T-cell (primary cell): ENCODE measurements at places on chromosomes 7 and 10.

- H3K27me3 ChIP-seq, result peaks cover 67% of the 10 kb centered on the region
- no peak overlapping the region for H3K27ac ChIP-seq
- no peak for DNase-seq
These were observed 13.7 kb upstream of the HOXA13 start for GRCh38 chr7:27213433-27214238.

DNA sequence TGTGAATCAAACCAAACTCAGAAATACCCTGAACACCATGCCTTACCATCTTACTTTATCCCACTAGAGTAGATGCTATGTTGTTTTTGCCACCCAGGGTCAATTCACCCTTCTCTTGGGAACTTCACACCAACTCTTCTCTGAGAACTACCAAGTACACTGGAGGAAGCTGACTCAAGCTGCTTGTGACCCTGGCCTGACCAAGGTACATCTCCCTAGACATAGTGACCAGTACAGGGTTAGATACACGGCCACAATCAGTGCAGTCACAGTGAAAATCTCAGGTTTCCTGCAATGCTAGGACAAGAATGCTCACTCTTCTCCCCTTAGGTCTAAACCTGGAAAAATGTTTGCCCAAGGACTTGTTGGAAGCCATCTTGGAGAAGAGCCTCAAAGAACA is 31.8 kb downstream of the EZH2 start:
- DNase-seq, result no peak
- H3K4me1 ChIP-seq, result peaks cover 9% of the 10 kb centered on the region
- no peak overlapping the region for H3K27ac ChIP-seq
- H3K4me3 ChIP-seq, result no peak overlapping the region

- H3K4me1 ChIP-seq, result no peaks in the 10 kb centered on the region
- no peaks in the 10 kb centered on the region for H3K27me3 ChIP-seq
- no peak overlapping the region for H3K27ac ChIP-seq
- peaks cover 3% of the 10 kb centered on the region for H3K36me3 ChIP-seq
- DNase-seq, result no peak
These were observed 18.6 kb upstream of the ASCC1 start for GRCh38 chr10:72234560-72235095.

DNA sequence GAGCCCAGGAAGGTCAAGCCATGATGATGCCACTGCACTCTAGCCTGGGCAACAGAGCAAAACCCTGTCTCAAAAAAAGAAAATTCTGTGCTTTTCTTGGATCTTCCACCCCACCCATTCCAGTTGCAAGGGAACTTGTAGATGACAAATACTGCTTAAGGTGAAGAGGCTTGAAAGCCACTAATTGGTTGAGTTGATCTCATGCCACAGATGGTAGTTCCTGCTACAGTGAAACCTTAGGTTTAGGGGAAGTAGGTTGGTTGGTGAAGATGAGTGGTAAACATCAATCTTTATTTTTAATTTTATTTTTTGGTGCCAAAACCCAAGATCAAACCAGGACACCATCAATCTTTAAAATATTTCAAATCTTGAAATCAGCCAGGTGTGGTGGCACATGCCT is 2.9 kb upstream of the GDI2 start:
- H3K4me1 ChIP-seq, result peaks cover 24% of the 10 kb centered on the region
- peak overlapping the region; percentile 51 for H3K27ac ChIP-seq
- no peaks in the 10 kb centered on the region for H3K27me3 ChIP-seq
- no peaks in the 10 kb centered on the region for H3K36me3 ChIP-seq
- H3K4me3 ChIP-seq, result no peak overlapping the region
- no peak for DNase-seq

DNA sequence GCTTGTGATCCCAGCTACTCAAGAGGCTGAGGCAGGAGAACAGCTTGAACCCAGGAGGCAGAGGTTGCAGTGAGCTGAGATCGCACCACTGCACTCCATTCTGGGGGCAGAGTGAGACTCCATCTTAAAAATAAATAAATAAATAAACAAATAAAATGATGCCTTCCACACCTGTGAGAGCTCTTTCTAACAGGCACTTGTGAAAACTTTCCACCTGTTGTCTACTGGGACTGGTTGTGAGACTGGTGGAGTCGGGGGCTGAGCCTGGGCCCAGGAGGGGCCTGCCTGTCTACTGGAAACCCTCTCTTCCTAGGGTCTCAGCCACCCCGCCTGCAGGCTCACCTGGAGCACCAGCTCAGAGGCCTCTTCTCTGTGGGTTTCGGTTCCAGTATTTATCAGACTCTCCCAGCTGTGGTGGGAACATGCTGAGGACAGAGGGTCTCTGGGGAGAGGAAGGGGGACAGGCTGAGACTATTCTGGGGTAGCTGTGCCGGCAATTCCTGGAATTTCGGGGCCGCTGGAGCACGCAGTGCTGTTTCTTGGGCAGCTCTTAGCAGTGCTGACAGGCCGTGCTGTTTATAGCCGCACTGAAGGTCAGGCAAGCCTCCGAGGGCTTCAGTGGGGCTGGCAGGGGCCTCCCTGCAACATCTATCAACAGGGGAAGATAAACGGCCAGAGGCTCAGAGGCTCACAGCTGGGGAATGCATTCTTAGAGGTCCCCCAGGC is 3.8 kb downstream of the LDB3 start:
- H3K4me3 ChIP-seq, result no peak overlapping the region
- H3K36me3 ChIP-seq, result no peaks in the 10 kb centered on the region
- no peaks in the 10 kb centered on the region for H3K4me1 ChIP-seq

DNA sequence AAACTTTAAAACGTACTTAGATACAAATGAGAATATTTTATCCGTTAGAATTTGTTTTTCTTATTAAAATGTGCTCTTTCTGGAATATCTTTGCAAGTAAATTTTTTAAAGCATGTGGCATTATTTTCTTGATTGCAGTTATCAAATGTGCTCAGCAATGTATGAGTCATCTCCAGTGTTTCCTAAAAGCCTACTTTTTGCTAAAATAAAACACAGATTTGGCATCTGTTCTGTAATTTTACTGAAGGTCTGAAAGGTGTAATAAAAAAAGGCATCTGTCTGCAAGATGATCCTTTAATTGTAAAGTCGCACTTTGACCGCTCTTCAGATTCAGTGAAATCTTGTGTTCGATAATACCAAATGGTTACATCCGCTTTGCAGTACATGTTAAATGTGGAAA is 3.4 kb downstream of the GNAT3 start:
- no peaks in the 10 kb centered on the region for H3K4me1 ChIP-seq
- no peak for DNase-seq
- no peaks in the 10 kb centered on the region for H3K36me3 ChIP-seq
- no peak overlapping the region for H3K4me3 ChIP-seq
- no peaks in the 10 kb centered on the region for H3K27me3 ChIP-seq
- no peak overlapping the region for H3K27ac ChIP-seq

- no peaks in the 10 kb centered on the region for H3K4me1 ChIP-seq
- no peak overlapping the region for H3K27ac ChIP-seq
- no peaks in the 10 kb centered on the region for H3K27me3 ChIP-seq
- DNase-seq, result no peak
- no peaks in the 10 kb centered on the region for H3K36me3 ChIP-seq
- no peak overlapping the region for H3K4me3 ChIP-seq
These were observed 162.7 kb downstream of the AVL9 start for GRCh38 chr7:32658034-32658433.

DNA sequence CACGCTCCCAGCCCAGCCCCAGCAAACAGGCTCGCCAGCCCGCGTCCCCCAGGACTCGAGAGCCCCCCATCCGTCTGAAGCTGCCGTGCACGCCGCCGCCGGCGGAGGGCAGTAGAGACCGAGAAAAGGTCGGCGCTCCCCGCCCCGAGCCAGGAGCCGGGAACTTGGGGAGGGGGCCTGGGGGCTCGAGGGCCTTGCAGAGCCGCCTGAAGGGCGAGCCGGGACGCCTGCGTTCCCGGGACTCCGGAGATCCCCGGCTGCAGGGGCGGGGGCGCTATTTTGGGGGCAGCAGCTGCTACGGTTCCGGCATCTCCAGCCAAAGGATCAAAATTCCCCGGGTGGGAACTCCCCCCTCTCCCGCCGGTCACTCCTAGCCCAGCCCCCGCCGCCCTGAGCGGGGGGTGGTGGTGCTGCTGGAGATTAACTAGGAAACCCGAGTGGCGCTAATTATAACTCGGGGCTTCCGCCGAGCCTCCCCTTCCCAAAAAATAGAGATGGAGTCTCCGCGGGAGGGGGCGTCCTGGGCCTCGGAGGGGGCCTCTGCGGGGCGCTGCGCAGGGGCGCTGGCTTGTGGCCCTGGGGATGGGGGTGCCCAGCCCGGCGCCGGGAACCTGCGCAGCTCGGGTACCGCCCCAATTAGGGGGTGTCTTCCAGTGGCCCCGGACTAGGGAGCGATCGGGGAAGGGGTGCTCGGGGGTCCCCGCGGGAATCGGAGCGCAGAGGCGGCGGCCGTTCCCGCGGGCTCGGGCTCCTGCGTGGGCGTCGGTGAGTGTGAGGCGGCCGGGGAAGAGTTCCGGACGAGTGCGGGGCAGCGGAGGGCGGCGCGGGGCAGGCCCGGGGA is 608 bp downstream of the ACHE start:
- H3K4me3 ChIP-seq, result peak overlapping the region; percentile 53
- DNase-seq, result no peak
- H3K27ac ChIP-seq, result no peak overlapping the region
- peaks cover 90% of the 10 kb centered on the region for H3K27me3 ChIP-seq

- H3K4me1 ChIP-seq, result no peaks in the 10 kb centered on the region
- no peak for DNase-seq
- no peaks in the 10 kb centered on the region for H3K36me3 ChIP-seq
- no peak overlapping the region for H3K4me3 ChIP-seq
- peaks cover 3% of the 10 kb centered on the region for H3K27me3 ChIP-seq
- H3K27ac ChIP-seq, result no peak overlapping the region
These were observed 261.4 kb downstream of the GRID1 start for GRCh38 chr10:86105181-86105580.

DNA sequence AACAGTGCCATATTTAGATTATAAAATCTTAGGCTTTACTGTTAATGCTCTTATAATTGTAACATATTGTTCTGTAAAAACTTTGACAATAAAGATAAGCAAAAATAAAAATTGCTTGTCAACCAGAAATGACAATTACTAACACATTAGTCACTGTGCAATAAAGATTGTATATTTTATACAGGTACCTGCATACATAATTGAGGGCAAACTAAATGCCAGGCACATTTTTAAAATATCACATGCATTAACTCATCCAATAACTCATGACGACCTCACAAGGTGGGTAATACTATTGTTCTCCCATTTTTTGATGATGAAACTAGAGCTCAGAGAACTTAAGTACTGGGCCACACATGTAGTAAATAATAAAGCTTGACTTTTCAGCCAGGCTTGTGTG is 1020.2 kb upstream of the C7orf33 start:
- H3K27ac ChIP-seq, result no peak overlapping the region
- no peak for DNase-seq
- no peaks in the 10 kb centered on the region for H3K27me3 ChIP-seq
- no peaks in the 10 kb centered on the region for H3K36me3 ChIP-seq
- H3K4me1 ChIP-seq, result no peaks in the 10 kb centered on the region
- no peak overlapping the region for H3K4me3 ChIP-seq

- peaks cover 4% of the 10 kb centered on the region for H3K4me1 ChIP-seq
- H3K36me3 ChIP-seq, result no peaks in the 10 kb centered on the region
- H3K4me3 ChIP-seq, result no peak overlapping the region
- H3K27me3 ChIP-seq, result no peaks in the 10 kb centered on the region
- H3K27ac ChIP-seq, result no peak overlapping the region
These were observed 140.2 kb downstream of the FANK1 start for GRCh38 chr10:126036515-126036914.

DNA sequence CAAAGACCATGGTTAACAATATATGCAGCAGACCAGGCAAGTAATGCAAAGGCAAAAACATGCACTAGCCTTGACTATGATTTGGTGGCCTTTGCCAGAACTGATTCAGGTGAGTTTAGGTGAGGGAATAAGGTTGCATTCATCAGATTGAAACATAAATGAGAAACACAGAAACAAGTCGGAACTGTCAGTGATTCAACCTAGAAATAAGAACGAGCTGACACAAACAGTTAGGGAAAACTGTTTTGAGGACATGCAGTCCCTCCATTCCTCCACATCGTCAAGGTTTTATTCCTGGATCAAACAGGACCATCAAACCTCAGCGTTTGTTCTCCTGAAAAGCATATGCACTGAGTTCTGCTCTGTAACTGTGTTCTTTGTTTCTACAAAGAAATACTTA is 1.8 kb downstream of the ZNF248 start:
- H3K36me3 ChIP-seq, result no peaks in the 10 kb centered on the region
- H3K4me1 ChIP-seq, result peaks cover 22% of the 10 kb centered on the region
- no peaks in the 10 kb centered on the region for H3K27me3 ChIP-seq
- no peak for DNase-seq

DNA sequence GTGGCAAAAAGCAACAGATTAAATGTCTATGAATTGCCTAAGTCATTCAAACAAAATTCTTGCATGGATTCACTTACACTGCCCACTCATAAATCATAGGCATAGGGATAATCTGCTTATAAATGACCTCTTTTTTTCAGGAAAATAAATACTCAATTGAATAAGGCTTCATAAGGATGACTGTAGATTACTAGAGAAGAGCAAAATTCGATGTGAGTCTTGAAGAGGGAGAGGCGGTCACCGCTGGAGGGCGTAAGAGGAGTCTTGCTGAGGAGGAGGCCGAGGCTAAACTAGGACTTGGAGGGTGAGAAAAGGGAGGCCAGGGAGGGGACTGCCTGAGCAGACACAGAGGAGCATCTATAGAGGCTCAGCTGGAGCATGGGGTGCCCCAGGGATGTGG is 135.4 kb upstream of the RSU1 start:
- H3K4me3 ChIP-seq, result no peak overlapping the region
- H3K27me3 ChIP-seq, result no peaks in the 10 kb centered on the region
- no peaks in the 10 kb centered on the region for H3K36me3 ChIP-seq
- H3K4me1 ChIP-seq, result peaks cover 5% of the 10 kb centered on the region
- DNase-seq, result no peak

DNA sequence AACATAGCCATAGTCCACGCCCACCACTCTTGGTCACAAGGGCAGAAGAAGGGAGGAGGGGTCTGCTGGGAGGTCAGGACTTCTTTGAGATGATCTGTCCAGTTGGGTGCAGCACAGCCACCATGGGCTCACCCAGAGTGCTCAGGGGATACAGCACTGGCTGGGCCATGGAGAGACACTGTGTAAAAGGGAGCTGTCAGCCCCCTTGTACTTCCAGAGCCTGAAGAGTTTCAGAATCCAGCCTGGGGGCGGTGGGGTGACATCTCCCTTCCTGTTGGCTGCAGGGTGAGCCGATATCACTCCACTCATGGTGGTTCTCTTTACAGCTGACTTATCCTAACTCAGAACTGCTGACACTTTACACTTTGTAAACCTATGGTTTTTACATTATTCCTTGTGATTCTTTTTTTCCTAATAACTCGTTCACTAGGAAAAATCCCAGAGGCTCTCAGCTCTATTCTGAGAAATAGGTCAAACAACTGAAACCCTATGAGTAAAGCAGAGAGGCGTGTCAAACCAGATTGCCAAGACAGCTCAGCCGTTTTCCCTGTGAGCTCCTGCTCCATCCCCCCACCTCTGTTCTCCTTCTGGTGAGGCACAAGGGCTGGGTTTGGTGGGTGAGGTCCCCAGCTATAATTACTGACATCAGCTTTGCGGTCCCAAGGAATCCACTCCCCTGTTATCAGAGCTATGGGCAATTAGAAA is 3.2 kb upstream of the MRPS24 start:
- DNase-seq, result no peak
- no peak overlapping the region for H3K27ac ChIP-seq
- H3K4me1 ChIP-seq, result peaks cover 13% of the 10 kb centered on the region
- H3K27me3 ChIP-seq, result no peaks in the 10 kb centered on the region
